ENCODE measurements at places on chromosomes 2 and 18. TPM values are rescaled to one million over a fixed set of nuclear protein-coding genes. Genes with fewer than 3 reads are reported as not detected.

The PLEKHA3 gene
- 23.0 TPM for total RNA-seq

The COL5A2 gene
- total RNA-seq = 12.8 TPM

The GALR1 gene
- not detected for total RNA-seq

The KCNF1 gene
- 1.9 TPM for total RNA-seq

The PIEZO2 gene
- total RNA-seq = not detected

The ANKRD62 gene
- total RNA-seq = not detected

The CREG2 gene
- not detected for total RNA-seq

The COPS7B gene
- 96.3 TPM for total RNA-seq

The FAP gene
- not detected for total RNA-seq

The ERLEC1 gene
- total RNA-seq = 17.3 TPM

The SKOR2 gene
- total RNA-seq = not detected

The SNTG2 gene
- total RNA-seq = not detected

The AUP1 gene
- total RNA-seq = 120 TPM

The FNDC4 gene
- 4.0 TPM for total RNA-seq

The CNTNAP5 gene
- not detected for total RNA-seq

The CTAGE1 gene
- total RNA-seq = not detected

The CRYGD gene
- total RNA-seq = not detected

The ODC1 gene
- total RNA-seq = 382 TPM

The G6PC2 gene
- total RNA-seq = not detected

The TUBA3E gene
- total RNA-seq = not detected

The CD8A gene
- total RNA-seq = 0.86 TPM

The XIRP2 gene
- total RNA-seq = not detected

The RETSAT gene
- 39.6 TPM for total RNA-seq

The CIB4 gene
- not detected for total RNA-seq

The UGT1A5 gene
- total RNA-seq = not detected

The PLEKHH2 gene
- total RNA-seq = 2.1 TPM

The EDAR gene
- total RNA-seq = not detected

The EMX1 gene
- total RNA-seq = not detected

The RPRM gene
- 76.1 TPM for total RNA-seq

The PCARE gene
- total RNA-seq = not detected

The PARD3B gene
- total RNA-seq = 0.31 TPM

The HOXD13 gene
- total RNA-seq = not detected

All from G401 (cell line).